ENCODE measurements at places on chromosomes 16 and 17. TPM values are rescaled to one million over a fixed set of nuclear protein-coding genes. Genes with fewer than 3 reads are reported as not detected.
A peak's percentile ranks its signal among the peaks of the same experiment; 100 is the strongest.

DNA sequence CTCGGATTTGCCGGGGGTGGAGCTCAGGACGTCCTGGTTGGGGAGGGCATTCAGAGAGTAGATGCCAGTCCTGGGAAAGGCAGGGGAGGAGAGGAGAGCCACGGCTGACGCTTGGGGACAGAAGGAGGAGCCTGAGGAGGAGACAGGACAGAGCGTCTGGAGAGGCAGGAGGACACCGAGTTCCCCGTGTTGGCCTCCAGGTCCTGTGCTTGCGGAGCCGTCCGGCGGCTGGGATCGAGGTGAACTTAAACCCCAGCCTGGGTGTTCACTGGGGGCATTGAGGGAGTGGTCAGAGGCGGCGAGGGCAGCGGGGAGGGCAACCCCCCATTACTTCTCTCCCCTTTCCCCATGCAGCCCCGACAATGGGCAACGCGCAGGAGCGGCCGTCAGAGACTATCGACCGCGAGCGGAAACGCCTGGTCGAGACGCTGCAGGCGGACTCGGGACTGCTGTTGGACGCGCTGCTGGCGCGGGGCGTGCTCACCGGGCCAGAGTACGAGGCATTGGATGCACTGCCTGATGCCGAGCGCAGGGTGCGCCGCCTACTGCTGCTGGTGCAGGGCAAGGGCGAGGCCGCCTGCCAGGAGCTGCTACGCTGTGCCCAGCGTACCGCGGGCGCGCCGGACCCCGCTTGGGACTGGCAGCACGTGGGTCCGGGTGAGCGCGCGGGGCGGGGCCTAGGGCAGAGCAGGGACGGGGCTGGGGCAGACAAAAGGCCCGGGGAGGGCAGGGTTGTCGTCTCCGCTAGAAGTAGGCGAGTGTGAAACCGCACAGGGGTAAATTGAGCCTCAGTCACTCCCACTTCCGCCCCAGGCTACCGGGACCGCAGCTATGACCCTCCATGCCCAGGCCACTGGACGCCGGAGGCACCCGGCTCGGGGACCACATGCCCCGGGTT, 3.7 kb downstream of the NOL3 start:
- H3K36me3 ChIP-seq: no peaks in the 10 kb centered on the region
- peak; percentile 93 for DNase-seq
- H3K27me3 ChIP-seq: no peaks in the 10 kb centered on the region
- H3K27ac ChIP-seq: peak overlapping the region; percentile 80
- peak overlapping the region; percentile 50 for H3K4me3 ChIP-seq
- peaks cover 32% of the 10 kb centered on the region for H3K4me1 ChIP-seq

The C16orf96 gene
- 0.19 TPM for total RNA-seq

DNA sequence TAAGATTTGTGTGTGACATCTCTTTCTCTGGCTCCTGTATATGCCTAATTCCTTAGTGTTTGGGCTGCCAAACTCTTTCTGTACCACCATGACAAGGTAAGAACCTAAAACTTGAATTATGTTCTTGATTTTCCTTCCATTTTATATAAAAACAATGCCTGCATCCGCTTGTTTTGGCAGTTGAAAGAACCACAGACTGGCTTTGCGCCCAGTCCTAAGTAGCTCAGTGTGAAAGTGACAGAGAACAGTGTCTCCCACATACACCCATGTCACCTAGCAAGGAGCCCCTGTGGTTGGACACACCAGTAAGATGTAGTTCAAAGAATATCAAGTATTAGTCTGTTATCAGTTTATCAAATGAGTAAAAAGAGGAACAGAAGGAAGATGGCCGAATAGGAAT, 40.7 kb upstream of the SLC6A2 start:
- H3K4me3 ChIP-seq: no peak overlapping the region
- no peaks in the 10 kb centered on the region for H3K27me3 ChIP-seq
- H3K36me3 ChIP-seq: no peaks in the 10 kb centered on the region
- no peaks in the 10 kb centered on the region for H3K4me1 ChIP-seq
- no peak for DNase-seq
- H3K27ac ChIP-seq: no peak overlapping the region

GRCh38 chr16:77955127-77955526, 67.2 kb upstream of the CLEC3A start:
- H3K27ac ChIP-seq: no peak overlapping the region
- DNase-seq: no peak
- no peaks in the 10 kb centered on the region for H3K4me1 ChIP-seq

DNA sequence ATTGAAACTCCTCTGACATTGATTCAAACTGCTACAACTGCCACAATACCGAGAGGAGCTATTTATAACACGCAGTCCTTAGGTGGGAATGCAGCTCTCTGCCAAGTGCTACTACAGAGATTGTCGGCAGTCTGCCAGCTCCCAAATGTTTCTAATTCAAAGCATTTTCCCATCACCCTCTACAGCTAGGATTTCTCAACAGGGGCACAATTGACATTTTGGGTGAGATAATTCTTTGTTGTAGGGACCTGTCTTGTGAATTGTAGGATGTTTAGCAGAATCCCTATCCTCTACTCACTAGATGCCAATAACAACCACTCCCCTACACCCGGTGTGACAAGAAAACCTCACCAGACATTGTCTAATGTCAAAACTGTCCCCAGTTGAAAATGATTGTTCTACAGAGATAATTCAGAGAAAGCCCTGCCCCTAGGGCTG, 7.8 kb upstream of the N4BP1 start:
- peak overlapping the region; percentile 76 for H3K27ac ChIP-seq
- peak; percentile 82 for DNase-seq
- H3K4me1 ChIP-seq: peaks cover 12% of the 10 kb centered on the region
- no peaks in the 10 kb centered on the region for H3K27me3 ChIP-seq
- H3K36me3 ChIP-seq: no peaks in the 10 kb centered on the region

- peaks cover 16% of the 10 kb centered on the region for H3K4me1 ChIP-seq
- peaks cover 21% of the 10 kb centered on the region for H3K36me3 ChIP-seq
- H3K27ac ChIP-seq: peak overlapping the region; percentile 73
- DNase-seq: no peak
- H3K27me3 ChIP-seq: no peaks in the 10 kb centered on the region
Observed at GRCh38 chr17:47914306-47914948, 18.4 kb downstream of the SP2 start.

Measured in heart left ventricle (tissue), 16 donors.